ENCODE measurements at places on chromosomes 7 and 10. TPM values are rescaled to one million over a fixed set of nuclear protein-coding genes. Genes with fewer than 3 reads are reported as not detected.

PPP1R17 gene
- total RNA-seq, result not detected

ZNF727 gene
- not detected for total RNA-seq

WNT16 gene
- total RNA-seq, result not detected

SSMEM1 gene
- not detected for total RNA-seq

KRIT1 gene
- total RNA-seq, result 52.7 TPM

MINDY4 gene
- 0.78 TPM for total RNA-seq

EN2 gene
- not detected for total RNA-seq

SLC39A12 gene
- not detected for total RNA-seq

EIF5AL1 gene
- total RNA-seq, result 0.27 TPM

GRM3 gene
- not detected for total RNA-seq

CAMK1D gene
- total RNA-seq, result 17.6 TPM

STEAP1B gene
- 0.41 TPM for total RNA-seq

LRRC61 gene
- 41.6 TPM for total RNA-seq

LEP gene
- total RNA-seq, result not detected

ABCB1 gene
- 2.5 TPM for total RNA-seq

FAM237B gene
- not detected for total RNA-seq

HMX2 gene
- total RNA-seq, result not detected

KCP gene
- total RNA-seq, result 0.20 TPM

DGKI gene
- total RNA-seq, result 3.4 TPM

AKR1C8 gene
- total RNA-seq, result 1.4 TPM

MRLN gene
- total RNA-seq, result not detected

PSTK gene
- total RNA-seq, result 5.1 TPM

FEZF1 gene
- not detected for total RNA-seq

PRLHR gene
- total RNA-seq, result not detected

TBL2 gene
- 35.5 TPM for total RNA-seq

AGMO gene
- not detected for total RNA-seq
